Vagina (tissue), 2 donors: ENCODE measurements at places on chromosomes 5 and 9. TPM values are rescaled to one million over a fixed set of nuclear protein-coding genes. Genes with fewer than 3 reads are reported as not detected.

DNA sequence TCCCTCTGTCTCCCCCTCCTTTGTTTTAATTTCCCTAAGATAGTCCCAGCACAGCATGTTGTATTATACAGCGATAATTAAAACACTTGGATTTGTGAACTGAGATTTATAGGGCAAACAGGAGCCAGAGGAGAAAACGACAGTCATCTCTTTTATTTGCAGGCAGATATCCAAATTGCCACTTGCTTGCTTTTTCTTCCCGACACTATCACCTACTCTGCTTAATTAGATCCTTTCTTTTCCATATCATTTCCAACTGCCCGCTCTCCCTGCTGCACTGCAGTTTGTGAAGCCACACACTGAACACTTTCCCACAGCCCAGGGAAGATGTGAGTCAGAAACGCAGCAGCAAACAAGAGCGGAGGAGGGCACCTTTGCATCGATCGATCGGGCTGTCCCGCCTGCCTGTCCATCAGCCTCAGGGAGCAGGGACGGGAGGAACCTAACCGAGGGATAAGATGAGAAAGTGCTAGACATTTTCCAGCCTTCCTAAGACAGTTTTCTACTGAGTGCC lies 35.8 kb upstream of the SPRY4 start:
- no peak overlapping the region for H3K4me3 ChIP-seq
- no peak for DNase-seq
- no peaks in the 10 kb centered on the region for H3K27me3 ChIP-seq
- H3K36me3 ChIP-seq: no peaks in the 10 kb centered on the region
- H3K4me1 ChIP-seq: peaks cover 22% of the 10 kb centered on the region
- no peak overlapping the region for H3K27ac ChIP-seq

GRCh38 chr5:177105691-177106476 lies 19.2 kb downstream of the FGFR4 start:
- H3K27ac ChIP-seq: no peak overlapping the region
- DNase-seq: no peak
- H3K27me3 ChIP-seq: no peaks in the 10 kb centered on the region
- H3K4me3 ChIP-seq: no peak overlapping the region

ADAMTSL2 gene
- total RNA-seq: 2.0 TPM

- no peaks in the 10 kb centered on the region for H3K27me3 ChIP-seq
- DNase-seq: no peak
- no peak overlapping the region for H3K27ac ChIP-seq
Observed at GRCh38 chr5:175021841-175022625, 297.7 kb downstream of the MSX2 start.

DNA sequence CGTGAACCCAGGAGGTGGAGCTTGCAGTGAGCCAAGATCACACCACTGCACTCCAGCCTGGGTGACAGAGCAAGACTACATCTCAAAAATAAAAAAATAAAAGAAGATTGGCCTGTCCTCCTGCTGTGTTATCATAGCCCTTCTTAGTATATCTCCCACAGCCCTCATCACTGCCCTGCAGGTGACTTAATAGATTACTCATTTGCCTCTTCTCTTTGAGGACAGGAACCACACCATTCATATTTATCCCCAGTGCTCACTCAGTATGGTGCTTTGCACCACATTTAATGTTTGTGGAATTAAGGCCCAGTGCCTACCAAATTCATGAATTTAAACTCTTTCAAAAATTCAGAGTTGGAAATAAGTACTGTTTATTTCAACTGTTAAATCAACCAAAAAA lies 10.3 kb downstream of the IDNK start:
- H3K36me3 ChIP-seq: no peaks in the 10 kb centered on the region
- no peak overlapping the region for H3K4me3 ChIP-seq
- no peak for DNase-seq

GRCh38 chr5:179147991-179148702 lies 88.0 kb downstream of the ZNF354C start:
- no peaks in the 10 kb centered on the region for H3K27me3 ChIP-seq
- H3K27ac ChIP-seq: no peak overlapping the region
- H3K4me1 ChIP-seq: no peaks in the 10 kb centered on the region
- no peaks in the 10 kb centered on the region for H3K36me3 ChIP-seq
